ENCODE measurements at places on chromosomes 11 and 22.

DNA sequence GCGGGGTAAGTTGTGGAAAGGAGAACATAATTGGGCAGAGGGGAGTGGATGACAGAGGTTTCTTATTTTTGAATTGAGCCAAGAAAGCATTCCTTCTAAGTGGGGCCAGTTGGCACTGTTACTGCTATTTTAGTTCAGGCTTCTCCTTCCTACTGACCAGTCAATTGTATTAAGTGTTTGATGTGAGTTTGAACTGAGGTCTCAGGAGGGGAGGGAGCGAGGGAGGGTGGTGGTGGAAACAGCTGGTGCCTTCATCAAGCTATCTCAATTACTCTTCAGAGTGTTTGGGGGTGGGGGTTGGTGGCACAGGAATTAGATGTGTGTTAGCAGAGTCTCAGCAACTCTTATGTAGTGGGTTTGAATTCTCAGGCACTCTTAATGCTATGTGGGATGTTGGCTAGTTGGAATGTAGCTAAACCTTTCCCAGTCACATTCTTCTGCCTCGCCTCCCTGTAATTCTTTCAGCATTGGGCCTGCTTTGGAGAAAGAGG is 14.5 kb downstream of the CTNND1 start:
- DNase-seq, result no peak

DNA sequence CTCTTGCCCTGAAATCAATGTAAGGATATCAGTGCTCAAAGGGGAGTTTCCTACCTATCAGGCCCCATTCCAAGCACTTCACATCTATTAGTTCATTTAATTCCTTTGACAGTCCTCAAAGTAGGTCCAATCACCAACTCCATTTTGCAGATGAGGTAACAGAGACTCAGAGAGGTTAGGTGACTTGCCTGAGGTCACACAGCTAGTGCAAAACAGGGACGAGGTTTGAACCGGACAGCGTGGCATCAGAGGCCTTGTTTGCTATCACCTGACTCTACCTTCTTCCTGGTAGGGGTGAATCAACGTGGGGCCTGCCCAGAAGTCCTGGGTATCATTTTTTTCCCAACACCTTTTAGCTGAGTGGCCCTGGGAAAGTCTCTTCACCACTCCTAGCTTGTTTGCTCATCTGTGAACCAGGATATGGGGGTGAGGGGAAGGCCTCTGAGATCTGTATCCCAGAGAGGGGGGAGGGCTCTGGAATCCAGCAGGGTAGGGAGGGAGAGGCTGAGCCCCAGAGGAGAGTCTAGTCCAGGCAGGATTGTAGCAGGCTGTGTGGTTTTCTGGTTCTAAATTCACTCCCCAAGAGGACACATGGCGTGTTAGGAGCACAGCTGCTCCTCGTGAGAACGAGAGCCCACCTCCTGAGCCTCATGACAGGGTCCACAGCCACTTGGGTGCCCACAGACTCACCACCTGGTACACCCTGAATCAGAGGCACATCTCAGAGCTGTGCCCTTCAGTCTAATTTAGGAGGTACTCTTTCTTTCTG is 174.7 kb downstream of the MN1 start:
- DNase-seq, result no peak

DNA sequence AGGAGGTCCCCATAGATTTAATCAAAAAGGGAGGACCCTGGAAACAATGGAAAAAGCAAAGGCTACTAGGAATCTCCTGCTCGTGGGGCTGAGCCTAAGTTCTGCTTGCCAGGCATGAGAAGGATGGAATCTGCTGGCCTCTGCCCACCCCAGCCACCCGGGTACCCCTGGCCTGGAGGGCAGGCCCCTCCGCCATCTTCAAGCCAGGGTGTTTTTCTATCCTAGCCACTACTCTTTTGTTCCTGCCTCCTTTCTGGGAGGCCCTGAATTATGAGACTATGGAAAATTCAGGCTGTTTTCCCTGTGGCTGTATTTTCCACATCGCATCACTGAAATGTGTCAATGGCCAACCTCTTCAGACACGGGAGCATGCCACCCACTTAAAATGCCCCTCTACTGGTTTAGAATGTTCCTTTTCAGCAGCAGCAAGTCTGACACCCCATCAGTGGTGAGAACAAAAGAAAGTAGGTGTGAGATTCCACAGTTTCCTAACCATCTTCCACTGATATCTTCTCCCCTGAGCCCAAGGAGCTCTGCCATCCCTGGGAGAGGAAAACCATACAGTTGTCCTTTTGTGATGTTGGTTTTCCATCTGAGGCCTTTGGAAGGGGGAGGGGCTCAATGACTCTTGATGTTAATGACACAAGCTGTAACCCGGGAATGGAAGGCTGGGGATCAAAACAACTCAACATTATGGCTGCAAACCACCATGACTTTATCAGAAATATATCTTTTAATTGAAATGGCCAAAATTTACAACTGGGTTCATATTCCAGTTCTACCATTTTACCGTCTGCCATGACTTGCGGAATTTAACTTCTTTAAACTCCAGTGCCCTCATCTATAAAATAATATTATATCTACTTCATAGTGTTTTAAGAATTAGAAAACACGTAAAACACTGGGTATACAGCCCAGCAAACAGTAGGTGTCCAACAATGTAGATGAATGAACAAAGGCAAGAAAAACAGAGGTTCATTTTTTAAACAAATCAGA is 22.2 kb downstream of the DKK3 start:
- no peak for DNase-seq

DNA sequence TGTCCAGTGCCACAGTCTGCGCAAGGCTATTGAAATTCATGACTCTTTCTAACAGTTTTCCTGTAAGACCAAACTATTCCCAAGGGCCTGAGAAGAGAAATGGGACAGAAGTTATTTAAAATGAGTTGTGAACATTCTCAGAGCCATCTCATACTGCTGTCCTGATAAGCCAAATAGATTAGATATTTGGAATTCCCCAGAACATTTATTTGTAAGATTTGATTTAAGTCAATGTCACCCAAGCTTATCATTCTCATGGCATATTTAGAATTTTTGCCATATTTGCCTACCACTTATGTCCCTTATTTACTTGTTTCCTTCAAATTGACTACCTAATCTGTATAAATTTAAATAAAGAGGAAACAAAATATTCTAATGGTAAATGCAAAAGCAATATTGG is 82.4 kb downstream of the NAV2 start:
- DNase-seq, result no peak

DNA sequence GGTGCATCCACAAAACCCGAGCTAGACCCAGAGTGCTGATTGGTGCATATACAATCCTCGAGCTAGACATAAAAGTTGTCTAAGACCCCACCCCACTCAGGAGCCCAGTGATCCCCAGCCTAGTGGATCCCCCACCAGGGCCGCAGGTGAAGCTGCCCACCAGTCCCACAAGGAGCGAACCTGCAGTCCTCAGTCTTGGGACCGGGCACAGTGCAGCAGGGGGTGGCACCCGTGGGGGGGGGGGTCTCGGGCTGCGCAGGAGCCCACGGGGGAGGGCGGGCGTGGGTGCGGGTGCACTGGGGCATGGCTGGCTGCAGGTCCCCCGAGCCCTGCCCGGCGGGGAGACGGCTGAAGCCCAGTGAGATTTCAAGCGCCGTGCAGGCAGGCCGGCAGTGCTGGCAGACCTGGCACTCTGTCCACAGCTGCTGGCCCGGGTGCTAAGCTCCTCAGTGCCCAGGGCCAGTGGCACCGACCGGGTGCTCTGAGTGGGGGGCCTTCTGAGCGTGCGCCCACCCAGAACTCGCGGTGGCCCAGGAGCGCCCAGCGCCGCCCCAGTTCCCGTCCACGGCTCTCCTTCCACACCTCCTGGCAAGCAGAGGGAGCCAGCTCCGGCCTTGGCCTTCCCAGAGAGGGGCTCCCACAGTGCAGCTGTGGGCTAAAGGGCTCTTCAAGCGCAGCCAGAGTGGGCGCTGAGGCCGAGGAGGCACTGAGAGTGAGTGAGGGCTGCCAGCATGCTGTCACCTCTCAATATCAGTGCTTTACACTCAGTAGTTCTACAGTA is 989.1 kb downstream of the FAM181B start:
- no peak for DNase-seq

DNA sequence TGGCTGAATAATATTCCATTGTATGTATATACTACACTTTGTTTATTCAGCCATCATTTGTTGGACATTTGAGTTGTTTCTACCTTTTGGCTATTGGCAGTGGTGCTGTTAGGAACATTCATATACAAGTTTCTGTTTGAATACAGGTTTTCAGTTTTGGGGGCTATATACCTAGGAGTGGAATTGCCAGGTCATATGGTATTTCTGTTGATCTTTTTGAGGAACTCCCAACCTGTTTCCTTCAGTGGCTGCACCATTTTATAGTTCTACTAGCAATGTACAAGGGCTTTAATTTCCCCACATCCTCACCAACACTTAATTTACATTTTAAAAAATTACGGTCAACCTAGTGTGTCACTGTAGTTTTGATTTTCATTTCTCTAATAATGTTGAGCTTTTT is 54.6 kb downstream of the HSD17B12 start:
- no peak for DNase-seq

GRCh38 chr11:115964091-115964490 is 459.9 kb upstream of the CADM1 start:
- no peak for DNase-seq

All from activated T-cell treated with anti-CD3 and anti-CD28 coated beads for 4 hours (primary cell).